Caki2 (cell line): ENCODE measurements at places on chromosomes 7 and 10.

DNA sequence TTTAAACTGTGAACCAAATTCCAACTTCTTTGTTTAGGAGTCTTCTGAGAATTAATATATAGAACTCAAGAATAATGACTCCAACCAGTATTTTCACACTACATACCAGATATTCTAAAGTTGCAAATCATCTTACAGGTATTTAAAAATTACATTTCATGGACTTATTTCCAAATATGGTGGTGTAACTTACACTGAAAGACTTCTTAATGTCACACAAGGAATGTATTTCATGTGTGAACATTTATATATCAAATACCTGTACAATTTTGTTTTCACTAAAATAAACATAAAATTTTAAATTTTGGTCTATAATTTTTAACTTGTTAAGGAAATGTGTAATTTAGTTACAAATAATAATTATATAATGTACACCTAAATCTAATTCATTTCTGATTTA lies 2.6 kb upstream of the CDK6 start:
- no peak for DNase-seq

GRCh38 chr7:7018290-7018689 lies 164.1 kb upstream of the C1GALT1 start:
- no peak for DNase-seq

GRCh38 chr10:7233259-7233991 lies 177.4 kb downstream of the SFMBT2 start:
- no peak for DNase-seq

DNA sequence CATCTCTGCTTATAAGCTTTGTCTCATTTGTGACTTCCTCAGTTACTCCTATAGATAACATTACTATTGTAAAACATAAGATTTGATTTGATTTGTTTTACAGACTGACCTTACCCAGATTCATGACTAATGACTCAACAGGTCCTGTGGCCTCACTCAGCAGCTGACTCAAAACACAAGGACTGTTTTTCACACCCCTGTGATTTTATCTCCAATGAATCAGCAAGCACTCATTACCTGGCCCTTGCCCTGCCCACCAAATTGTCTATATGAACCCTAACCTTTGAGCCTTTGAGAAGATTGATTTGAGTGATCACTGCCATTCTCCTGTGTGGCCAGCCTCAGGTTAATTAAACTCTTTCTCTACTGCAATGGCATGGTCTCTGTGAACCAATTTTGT lies 1064.6 kb upstream of the LRRTM3 start:
- DNase-seq: peak; percentile 62

GRCh38 chr7:37052705-37053104 lies 328.4 kb upstream of the AOAH start:
- peak; percentile 40 for DNase-seq

DNA sequence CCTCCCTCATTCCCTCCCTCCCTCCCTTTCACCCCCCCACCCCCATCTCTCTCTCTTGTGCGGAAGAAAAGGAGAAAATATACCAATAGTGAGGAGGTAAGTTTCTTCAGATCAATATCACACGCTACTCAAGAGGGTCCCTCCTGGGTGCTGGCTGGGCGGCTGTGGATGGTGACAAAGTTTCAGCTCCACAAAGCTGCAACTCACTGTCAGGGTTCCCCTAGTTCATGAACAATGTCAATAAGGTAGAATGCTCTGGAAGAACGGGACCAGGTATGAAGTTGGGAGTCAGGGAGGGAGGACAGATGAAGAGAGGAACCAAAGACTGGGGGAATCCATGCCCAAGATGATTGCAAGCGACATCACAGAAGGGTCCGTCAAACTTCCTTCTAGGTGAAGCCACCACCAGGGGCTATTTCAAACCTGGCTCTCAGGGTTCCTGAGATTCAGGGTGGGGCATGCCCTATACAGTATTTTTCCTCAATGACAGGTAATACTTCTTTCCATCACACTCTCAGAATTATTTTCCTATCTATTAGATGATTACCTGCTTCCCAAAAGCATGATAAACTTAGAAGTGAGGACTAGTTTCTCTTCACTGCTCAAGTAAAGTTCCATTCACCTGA lies 1.4 kb upstream of the PDE1C start:
- DNase-seq: no peak

- peak; percentile 55 for DNase-seq
Observed at GRCh38 chr7:137670222-137671064, 176.3 kb downstream of the DGKI start.

DNA sequence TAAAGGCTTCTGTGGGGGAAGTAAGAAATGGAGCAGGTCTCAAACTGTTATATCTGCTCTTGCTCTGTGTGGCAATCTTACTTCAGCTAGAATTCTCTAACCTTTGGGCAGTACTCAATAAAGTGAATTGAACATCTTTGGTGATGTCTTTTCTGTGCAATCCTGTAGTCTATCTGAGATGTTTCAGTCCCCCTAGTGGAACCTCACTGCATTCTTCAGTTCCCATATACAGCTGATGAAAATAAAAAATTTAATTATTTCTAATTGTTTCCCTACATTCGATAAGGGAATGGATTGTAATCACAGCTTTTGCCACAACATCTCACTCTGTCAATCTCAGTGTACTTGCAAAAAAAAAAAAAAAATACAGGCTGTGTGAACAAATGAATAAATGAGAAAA lies 522.6 kb downstream of the DNAJB9 start:
- no peak for DNase-seq

DNA sequence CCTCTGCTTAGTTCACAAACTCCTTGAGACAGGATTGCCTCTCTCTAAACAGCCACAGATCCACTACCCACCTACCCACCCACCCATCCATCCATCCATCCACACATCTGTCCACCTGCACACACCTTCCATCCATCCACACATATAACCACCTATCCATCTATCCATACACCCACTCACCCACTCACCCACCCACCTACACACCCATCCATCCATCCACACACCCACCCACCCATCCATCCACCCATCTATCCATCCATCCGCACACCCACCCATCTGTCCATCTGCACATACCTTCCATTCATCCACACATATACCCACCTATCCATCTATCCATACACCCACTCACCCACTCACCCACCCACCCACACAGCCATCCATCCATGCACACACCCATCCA lies 9.7 kb downstream of the TECPR1 start:
- DNase-seq: no peak

GRCh38 chr7:5695727-5696345 lies 85.6 kb downstream of the RNF216 start:
- DNase-seq: no peak

DNA sequence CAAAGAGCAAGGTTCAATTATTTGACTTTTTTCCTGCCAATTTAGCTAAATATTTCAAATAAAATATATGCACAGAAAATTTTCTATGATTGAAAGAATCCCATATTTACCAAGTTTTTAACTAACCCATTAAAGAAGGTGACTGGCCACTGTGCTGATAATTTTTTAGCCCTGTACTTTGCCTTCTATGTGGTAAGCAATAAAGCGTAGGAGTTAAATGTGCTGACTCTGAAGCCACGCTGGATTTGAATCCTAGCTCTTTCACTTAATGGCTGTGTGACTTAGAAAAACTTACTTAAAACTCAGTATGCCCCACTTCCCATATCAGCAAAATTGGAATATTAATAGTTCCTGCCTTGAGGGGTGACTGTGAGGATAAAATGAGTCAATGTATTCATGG lies 82.1 kb downstream of the NEUROD6 start:
- no peak for DNase-seq

GRCh38 chr10:76882245-76882644 lies 755.4 kb downstream of the KCNMA1 start:
- no peak for DNase-seq

GRCh38 chr10:21531164-21531563 lies 2.9 kb upstream of the MLLT10 start:
- DNase-seq: peak; percentile 63
